ENCODE measurements at places on chromosomes 3 and 15.

DNA sequence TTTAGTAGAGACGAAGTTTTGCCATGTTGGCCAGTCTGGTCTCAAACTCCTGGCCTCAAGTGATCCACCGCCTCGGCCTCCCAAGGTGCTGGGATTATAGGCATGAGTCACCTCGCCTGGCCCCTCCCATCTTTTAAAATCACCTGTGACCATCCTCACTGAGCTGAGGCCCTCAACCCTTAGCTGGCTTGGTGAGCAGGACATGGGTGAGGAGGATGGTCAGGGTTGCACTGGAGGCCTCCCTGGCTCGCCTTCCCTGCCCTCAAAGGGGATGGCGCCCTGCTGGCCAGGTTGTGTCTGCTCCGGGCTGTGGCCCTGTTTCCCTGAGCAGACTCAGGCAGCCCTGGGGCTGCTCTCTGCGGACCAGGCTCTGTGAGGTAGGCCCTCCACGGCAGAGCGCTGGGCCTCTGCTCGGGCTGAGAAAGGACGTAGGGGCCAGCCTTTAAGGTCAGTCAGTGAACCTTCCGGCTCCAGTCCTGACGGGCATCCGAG is 33.7 kb downstream of the SYNM start:
- DNase-seq, result no peak

DNA sequence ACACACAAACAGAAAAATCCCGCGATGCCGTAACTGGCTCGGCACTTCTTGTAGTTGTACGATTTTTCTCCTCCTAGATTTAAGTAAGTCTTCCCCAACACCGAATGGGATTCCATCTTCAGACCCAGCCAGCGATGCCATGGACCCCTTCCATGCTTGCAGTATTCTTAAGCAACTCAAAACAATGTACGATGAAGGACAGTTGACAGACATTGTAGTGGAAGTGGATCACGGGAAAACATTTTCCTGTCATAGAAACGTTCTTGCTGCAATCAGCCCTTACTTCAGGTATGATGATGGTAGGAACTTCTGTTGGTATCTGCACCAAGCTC is 763 bp downstream of the KBTBD8 start:
- no peak for DNase-seq

DNA sequence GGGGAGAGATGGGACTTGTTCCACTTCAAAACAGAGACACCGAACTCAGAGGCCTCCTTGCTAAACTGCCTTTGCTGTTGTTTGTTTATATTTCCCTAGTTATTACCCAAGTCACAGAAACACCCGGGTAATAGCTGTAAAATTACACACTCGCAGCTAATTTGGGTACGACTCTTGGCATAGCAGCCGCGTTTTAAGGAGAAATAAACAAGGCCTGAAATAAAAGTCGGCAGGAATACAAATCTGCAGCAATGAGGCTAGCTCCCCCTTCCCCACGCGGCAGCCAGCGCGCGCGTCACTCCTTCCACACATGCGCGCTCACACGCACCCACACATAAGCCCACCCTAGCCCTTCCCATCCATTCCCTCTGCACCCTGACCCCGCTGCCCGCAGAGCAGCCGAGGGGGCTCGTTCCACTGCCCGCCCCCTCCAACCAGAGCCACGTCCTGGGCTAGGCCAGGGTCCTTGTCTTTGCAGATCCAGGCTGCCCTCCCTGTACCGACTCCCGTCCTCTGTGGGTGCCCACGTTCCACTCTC is 67.3 kb downstream of the LINGO1 start:
- no peak for DNase-seq

DNA sequence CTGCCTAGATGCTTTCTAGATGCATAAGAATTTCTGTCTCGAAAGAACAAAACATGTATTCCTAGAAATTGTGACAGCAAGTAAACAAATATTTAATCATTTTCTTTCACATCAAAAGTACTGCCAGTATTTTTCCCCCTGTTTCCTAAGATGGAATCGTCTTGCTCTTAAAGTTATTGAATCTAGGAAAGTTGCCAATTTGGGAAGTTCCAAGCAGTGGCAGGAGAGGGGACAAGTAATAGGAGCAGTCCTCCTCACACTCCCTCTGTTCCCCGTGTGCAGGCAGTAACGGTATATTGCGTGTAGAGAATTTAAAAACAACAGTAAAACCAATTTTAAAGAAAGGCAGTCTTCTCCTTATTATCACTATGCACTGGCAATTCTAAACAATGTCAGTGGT is 619.8 kb downstream of the TBL1XR1 start:
- DNase-seq, result no peak

DNA sequence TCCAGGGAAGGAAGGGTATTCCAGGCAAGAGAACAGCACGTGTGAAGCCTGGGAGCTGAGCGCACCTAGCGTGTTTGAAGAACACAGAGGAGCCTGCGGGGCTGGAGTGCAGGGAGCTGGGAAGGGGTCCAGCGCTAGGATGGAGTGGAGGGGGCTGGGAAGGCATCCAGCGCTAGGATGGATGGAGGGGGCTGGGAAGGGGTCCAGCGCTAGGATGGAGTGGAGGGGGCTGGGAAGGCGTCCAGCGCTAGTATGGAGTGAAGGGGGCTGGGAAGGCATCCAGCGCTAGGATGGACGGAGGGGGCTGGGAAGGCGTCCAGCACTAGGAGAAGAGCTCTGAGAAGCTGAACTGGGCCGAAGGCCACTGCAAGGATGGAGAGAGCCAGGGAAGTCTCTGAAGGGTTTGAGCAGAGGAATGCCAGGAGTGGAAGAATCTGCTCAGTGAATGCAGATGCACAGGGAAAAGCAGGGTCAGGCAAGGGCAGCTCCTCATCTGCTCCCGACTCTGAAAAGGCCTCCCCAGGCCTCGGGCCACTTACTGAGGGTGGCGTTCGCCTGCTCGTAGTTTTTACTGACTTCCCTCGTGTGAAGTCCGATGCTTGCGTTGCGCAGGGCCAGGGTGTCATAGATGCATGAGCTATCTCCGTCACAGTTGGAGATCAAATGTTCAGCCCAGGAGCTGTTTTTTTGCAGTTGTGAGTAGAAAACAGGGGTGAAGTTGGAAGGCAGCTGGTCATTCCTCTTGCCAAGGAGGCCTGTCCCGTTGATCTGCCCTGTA is 39.8 kb downstream of the MUC20 start:
- DNase-seq, result no peak

GRCh38 chr15:82113106-82113715 is 67.4 kb upstream of the MEX3B start:
- DNase-seq, result no peak
